ENCODE measurements at places on chromosomes 2 and 18.

- DNase-seq = no peak
Observed at GRCh38 chr18:886076-886475, 18.6 kb upstream of the ADCYAP1 start.

DNA sequence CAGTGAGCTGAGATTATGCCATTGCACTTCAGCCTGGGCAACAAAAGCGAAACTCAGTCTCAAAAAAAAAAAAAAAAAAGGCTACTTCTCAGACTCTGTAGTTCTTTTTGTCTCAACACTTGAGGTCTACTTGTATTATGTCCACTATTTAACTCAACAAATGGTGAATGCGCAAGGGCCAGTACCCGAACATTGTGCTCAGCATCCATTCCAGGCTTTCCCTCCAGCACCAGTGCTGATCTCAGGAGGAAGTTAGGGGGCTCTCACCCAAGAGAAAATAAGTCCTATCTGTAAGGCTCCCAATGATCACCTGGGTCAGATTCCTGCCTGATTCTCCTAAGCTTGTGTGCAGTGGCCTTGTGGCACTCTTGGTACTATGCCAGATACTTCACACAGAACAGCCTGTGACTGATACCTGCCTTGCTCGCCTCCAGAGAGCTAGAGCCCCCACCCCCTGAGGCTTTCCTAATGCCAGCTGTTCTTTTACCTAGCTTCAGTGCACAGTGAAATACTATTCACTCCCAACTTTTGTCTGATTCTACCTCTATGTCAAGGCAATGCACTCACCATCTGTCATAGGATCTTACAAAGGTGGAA is 74.9 kb downstream of the INO80D start:
- DNase-seq = no peak

DNA sequence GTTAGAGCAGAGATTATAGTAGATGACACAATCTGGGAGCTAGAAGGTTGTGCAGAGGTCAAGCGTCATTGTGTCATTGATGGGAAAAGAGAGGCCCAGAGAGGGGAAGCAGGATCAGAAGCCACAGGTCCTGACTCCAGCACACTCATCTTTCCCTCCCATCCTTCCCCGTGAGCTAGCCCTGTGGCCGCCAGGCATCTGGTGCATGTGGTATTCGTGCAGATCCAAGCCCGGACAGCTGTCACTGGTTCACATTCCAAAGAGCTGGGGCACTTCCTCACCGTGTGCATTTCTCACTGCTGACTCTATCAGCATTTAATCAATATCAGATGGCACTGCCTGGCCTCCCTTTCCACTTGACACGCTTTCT is 94.1 kb upstream of the THOC1 start:
- DNase-seq = peak; percentile 3

DNA sequence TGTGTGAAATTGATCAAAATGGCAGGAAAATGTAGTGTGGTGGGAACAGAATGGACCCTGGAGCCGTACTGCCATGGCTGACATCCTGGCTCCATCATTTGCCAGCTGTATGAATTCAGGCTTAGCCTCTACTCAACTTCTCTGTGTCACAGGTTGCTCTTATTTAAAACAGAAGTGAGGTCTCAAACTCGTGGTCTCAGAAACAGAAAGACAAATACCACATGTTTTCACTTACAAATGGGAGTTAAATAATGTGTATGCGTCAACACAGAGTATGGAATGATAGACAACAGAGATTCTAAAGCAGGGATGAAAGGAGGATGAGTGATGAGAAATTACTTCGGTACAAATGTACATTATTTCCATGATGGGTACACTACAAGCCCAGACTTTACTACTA is 227.4 kb downstream of the DCC start:
- DNase-seq = no peak

- no peak for DNase-seq
Observed at GRCh38 chr2:146584316-146584715, 1260.5 kb upstream of the ACVR2A start.

DNA sequence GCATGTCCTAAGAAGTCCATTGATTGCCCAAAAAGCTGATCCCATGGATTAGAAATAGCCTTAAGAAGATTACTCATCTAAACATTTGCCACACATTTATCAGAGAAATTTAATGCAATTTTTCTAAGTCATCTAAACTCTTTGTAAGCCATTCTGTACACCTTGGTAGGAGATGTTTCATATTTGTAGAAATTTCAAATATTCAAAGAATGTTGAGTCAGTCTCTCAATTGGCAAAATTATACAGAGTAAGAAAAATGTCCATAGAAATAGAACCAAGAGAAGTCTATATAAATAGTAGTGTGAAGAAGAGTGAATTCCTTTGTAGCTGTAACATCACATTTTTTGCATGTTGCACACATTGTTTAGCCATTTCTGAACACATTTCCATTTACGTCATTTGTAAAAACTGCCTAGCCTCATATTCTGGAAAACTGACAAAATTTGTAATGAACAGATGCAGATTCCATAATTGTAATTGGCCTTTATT is 128.6 kb downstream of the MSTN start:
- no peak for DNase-seq

- DNase-seq = peak; percentile 36
Observed at GRCh38 chr18:80109676-80110078, 615 bp downstream of the ADNP2 start.

- no peak for DNase-seq
Observed at GRCh38 chr2:37706334-37707183, 35.1 kb upstream of the CDC42EP3 start.

DNA sequence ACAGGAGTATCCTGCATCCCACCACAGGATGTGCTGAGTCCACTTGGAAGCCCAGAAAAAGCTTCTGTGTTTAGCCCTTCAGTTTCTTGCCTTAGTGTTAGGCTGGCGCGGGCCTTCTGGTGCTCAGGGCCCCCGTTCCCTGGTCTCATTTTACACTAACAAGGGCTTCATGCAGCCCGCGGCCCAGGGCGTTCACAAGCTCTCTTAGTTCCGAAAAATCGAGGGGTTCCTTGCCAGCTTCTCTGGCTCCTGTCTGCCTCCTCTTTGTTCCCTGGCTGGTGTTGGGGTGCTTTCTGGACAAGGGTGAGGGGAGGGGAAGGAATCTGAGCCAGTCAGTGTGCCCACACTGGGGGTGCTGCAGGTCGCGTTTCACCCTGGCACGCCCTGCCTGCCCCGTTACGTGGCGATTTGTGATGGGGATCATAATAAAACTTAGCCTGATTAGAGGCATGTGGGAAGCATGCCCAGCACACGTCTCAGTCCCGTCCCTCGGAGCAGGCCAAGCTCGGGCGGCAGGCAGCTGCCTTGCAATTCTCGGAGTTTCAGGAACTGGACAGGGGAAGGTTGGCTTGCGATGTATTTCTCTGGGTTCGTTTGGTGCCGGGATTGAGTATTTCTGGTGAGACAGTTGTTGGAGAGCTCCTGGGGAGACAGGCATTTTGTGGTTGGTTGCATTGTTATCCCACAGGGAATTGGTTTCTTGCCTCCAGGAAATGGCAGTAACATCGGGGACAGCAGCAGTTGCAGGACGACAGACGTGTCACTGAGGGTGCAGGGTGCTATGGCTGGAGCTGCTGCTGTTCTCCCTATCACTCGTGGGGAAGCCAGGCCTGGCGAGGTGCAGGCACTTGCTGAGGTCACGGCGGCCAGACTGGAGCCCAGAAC is 22.9 kb downstream of the SH3BP4 start:
- DNase-seq = no peak

GRCh38 chr18:12159446-12159845 is 65.8 kb downstream of the ANKRD62 start:
- DNase-seq = no peak

- no peak for DNase-seq
Observed at GRCh38 chr2:6310256-6311215, 555.2 kb downstream of the CMPK2 start.

Data from neural crest cell (in vitro differentiated cells).